GM20000 (cell line): ENCODE measurements at places on chromosomes 16 and 17.
A peak's percentile ranks its signal among the peaks of the same experiment; 100 is the strongest.

- no peak for DNase-seq
These were observed 3.1 kb upstream of the WWOX start for GRCh38 chr16:78096386-78096785.

DNA sequence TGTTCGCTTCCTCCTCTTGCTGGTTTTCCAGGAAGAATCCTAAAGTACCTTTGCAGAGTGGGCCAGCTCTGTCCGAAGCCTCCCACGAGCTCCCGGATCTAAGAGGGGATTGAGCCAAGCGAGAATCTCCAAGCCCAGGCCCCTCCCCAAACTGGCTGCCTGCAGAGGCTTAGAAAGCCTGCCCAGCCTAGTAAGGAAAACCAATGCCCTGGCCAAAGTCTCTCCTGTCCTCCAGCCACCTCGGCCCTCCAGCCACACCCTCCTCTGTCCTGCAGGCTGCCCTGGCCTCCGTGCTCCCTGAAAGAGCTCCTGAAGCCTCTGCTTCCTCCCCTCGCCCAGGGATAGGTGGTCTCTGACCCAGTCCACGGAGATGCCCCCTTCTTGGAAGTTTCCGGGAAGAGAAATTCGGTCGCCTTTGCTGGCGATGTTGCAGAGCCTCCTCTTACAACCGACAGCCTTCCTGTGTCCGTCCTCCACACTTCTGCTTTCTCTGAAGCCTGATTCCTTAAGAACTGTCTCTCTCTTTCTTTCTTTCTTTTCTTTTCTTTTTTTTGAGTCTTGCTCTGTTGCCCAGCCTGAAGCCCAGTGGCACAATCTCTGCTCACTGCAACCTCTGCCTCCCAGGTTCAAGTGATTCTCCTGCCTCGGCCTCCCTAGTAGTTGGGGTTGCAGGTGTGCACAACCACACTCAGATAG lies 54.9 kb upstream of the TOB1 start:
- no peak for DNase-seq

DNA sequence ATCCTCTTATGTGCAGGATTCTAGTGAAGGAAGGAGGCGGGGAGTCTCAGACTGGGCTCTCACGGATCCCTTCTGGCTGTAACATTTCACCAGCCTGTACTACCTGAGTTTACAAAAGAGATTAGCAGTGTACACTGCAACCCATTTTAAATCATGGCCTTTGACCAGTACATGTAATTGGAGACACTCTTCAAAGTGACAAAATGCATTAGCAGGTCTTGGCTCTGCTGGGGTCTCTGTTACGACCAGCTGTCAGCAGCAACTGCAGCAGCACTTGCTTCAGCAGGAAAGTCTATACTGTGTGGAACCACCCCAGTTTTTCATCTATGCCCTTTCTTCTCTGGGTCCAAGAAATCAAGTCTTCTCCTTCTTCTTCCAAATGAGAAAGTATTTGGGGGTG lies 322.8 kb upstream of the ASIC2 start:
- DNase-seq: no peak

DNA sequence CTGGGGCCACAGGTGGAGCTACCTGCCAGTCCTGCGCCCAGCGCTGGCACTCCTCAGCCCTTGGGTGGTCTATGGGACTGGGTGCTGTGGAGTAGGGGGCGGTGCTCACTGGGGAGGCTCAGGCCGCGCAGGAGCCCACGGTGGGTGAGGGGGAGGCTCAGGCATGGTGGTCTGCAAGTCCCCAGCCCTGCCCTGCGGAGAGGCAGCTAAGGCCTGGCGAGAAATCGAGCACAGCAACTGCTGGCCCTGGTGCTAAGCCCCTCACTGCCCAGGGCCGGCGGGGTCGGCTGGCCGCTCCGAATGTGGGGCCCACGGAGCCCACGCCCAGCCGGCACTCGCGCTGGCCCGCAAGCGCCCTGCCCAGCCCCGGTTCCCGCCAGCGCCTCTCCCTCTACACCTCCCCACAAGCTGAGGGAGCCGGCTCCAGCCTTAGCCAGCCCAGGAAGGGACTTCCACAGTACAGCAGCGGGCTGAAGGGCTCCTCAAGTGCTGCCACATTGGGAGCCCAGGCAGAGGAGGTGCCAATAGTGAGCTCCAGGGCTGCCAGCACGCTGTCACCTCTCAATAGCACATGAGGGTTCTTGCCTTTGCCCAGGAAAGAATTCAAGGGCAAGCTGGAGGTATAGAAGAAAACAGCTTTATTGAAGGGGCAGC lies 11.0 kb upstream of the EEF2KMT start:
- no peak for DNase-seq

DNA sequence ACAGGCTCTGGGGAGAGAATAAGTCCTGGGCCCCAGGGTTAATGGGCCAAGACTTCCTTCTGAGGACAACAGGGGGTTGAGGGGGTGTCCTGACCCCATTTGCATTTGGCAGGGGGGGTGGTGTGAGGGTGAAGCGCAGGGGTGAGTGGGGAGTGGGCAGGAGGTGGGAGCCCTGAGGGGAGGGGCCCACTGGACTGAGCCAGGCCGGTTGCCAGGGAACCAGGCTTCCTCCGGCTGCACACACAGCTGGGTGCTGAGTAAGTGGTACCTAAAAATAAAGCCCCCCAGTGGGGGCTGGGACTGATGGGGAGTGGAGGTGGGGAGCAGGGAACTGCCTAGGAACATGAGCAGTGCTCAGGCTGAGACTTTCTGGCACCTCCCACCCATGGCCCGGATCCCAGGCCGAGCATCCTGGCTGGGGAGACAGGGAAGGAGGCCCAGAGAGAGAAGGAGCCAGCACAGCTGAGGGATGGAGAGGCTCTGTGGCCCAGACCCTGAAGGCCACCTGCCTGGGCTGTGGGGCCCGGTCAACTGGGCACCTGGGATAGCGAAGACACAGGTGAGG lies 7.5 kb upstream of the RASD1 start:
- no peak for DNase-seq

DNA sequence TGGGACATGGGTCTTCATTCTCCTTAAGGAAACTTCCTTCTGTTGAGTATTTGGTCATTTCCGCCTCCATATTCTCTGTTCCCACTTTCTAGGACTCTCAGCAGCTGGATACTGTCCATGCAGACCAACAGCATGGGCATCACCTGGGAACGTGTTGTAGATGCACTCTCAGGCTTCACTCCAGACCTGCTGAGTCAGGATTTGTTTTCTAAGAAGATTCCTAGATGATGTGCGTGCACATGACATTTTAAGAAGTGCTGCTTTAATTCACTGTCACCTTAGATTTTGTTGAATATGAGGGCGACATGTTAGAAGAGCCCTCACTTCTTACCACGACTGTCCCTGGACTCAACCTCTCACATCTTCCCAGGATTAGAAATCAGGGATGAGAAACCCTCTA lies 10.0 kb upstream of the SDK2 start:
- DNase-seq: no peak

- DNase-seq: no peak
These were observed 71.6 kb upstream of the SMIM36 start for GRCh38 chr17:55582897-55583296.

DNA sequence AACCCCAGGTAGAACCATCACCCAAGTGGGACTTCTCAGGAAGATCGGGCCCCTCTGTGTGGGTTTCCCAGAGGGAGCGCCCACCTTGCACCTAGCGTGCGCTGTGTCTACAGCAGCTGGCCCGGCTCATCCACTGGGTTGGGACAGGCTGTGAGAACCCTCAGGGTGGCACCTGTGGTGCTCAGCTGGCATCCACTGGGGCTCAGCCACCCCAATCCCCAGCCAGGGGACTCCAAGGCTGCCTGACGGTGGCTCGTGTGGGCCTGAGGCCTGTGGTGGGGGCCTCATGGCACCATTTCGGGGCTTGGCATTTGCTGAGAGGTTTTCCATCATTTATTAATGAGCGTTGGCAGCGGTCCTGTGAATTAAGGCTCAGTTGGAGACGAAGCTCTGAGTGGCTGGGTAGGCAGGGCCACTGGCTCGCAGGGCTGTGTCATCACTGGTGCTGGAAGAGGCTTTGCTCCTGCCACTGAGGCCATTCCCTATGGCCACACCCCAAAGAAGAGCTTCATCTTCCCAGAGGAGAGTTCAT lies 28.5 kb downstream of the CACNG4 start:
- DNase-seq: no peak

DNA sequence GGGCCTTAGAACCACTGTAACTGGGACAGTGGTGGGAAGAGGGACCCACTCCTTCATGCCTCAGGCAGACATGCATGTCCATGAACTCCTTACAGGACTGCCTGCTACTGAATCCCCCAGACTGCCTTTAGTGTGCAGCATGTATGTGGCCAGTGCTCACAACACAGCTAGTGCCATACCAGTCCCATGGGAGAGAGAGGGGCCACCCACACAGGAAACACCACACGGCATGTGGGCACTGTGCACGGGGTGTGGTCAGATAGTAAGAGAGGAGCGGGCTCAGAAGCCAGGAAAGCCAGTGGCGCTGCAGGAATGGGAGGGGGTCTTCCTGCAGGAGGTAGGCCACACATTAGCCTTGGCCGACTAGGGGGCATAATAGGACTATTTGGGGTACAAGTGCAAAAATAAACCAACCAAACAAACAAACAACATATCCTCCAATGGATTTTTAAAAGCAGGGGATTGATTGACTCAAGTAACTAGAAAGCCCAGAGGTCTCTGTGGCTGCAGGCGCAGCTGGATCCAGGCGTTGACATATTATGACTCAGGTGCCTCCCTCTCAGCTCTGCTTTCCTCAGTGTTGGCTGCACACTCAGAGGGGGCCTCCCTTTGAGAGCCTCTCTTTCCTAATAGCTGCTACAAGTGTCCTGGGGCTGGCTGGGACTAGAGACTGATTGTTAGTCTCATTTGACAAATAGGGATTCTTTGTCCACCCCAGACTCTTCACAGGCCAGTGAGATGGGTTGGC lies 104.4 kb downstream of the AMFR start:
- DNase-seq: no peak

- no peak for DNase-seq
These were observed 65.6 kb downstream of the SDR42E1 start for GRCh38 chr16:81945665-81946064.

GRCh38 chr16:10597187-10597601 lies 16.8 kb upstream of the EMP2 start:
- peak; percentile 48 for DNase-seq

- no peak for DNase-seq
These were observed 94.0 kb downstream of the PITPNC1 start for GRCh38 chr17:67471118-67471517.

- no peak for DNase-seq
These were observed 58.8 kb downstream of the SF3B3 start for GRCh38 chr16:70582280-70582978.

- no peak for DNase-seq
These were observed 69.5 kb downstream of the HLF start for GRCh38 chr17:55334285-55334684.

DNA sequence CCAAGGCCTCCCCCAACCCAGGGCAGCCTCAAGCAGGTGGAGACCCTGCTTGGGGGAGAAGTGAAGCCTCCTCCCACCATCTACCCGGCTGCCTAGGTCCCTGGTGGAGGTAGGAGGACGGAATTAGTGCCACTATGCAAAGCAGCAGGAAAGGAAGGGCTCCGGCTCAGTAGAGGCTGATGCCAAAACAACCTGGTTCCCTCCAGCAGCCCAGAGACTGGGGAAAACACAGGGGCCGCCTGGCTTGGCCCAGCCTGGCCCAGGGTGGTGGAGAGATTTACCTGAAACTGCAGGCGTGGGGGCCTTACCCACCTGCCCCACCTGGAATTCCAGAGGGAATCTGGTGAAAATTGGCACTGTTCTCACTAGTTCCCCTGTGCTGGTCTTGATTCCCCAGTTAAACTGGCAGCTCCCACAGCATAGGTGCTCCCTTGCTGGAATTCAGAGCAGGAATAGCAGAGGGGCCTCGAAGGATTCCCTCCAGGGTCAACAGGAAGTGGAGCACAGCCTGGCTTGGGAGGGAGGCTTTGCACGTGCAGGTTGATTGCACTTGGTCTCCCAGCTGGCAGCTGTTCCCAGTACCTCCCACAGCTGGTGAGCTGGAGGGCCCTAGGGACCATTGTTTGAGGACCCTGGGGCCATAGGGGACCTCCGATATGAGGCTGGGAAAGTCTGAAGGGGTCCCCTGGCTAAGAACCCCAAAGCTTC lies 4.5 kb downstream of the CD79B start:
- DNase-seq: peak; percentile 14

DNA sequence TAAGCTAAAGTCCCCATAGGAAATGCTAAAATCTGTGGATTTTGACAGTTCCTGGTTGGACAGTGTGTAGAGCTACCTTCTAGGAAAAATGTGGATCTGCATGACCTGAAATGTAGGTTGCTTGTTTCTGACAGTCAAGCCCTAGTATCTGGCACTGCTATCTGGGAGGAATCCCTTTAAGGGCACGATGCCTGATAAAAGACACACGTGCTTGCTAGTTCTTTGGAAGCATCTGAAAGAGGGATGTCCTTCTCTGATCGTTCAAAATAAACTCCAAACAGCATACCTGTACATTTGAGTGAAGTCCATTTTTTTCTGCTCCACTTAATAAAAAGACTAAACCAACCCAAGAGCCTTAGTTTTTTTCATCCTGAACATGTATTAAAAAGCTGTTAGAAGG lies 101.3 kb downstream of the CDK5R1 start:
- no peak for DNase-seq

DNA sequence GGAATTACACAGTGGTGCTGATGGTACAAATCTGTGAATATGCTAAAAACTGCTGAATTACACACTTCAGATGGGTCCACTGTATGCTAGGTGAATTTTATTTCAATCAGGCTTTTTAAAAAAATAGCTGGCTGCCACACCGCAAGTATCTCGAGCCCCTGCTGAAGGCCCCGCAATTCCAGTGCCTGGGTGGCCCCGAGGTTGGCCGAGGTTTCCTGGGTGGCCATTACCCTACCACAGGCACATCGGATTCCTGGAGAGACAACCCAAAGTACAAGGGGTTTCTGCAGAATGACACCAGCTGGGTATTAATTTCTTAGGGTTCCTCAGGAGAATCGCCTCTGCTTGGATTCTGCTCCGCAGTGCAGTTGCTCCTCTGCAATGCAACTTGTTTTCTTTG lies 127.8 kb downstream of the C16orf95 start:
- DNase-seq: no peak

- peak; percentile 76 for DNase-seq
These were observed 11.7 kb downstream of the ZFHX3 start for GRCh38 chr16:73036074-73036826.

DNA sequence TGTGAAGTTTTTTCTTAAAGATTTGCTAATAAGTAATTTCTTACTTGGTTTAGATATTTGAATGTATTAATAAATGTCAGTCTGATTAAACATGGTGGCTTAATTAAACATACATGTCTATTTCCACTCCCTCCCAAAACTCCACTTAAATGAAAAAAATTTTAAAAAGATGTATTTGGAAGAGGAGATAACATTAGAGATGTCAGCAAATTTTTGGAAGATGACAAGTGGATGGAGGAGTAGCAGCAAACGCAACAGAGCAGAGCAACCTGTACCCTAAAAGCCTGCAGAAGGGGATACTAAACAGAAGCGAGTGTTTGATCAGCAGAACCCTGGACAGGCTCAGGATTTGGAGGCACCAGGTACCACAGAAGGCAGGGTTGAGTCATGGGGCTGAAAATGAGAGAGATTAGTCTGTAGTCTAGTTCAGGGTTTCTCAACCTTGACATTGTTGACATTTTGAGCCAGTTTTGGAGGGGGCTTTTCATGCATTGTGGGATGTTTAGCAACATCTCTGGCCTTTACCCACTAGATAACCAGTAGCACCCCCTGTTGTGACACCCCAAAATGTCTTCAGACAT lies 17.8 kb downstream of the LUC7L3 start:
- no peak for DNase-seq
